ENCODE measurements at places on chromosomes 4 and X.

GRCh38 chr4:83216959-83217683 is 67.5 kb downstream of the COQ2 start:
- no peak for DNase-seq

GRCh38 chr4:176920694-176921093 is 128.0 kb upstream of the VEGFC start:
- peak; percentile 47 for DNase-seq

- DNase-seq: no peak
These were observed at the start of gene NPNT for GRCh38 chr4:105894660-105895582. Gene NPNT, plus strand, starts transcription at chr4:105895471. Its CDS starts 182 bp downstream, at chr4:105895653.

DNA sequence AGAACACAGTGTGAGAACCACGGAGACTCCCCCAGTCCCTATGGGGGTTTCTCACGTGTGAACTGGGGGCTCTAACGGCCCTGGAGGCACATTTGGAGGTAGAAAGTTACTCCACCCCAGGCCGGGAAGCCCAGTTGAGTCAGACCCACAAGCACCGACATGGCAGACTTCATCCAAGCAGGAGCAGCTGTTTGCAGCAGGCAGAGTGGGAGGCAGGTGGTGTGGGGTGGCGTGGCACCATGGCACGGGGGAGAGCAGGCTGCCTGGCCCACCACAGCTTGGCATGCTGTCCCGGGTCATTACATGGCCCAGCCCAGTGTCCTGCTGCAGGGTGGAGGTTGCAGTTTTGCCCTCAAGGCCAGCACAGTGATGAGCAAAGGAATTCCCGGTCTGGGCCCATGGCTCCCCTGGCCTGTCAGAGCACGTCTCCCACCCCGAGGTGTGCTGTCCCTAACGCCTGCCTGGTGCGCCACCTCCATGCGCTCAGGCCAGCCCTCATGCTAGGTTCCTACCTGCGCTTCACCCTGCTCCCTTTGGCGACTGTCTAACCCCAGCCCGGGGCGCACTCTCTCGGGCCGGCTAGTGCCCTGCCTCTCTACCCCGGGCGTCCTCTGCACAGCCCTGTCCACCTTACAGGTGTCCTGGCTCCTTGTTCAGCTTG is 90.6 kb upstream of the AFAP1 start:
- no peak for DNase-seq

- DNase-seq: no peak
These were observed 55.7 kb downstream of the METTL14 start for GRCh38 chr4:118740869-118741268.
